Adipocyte (in vitro differentiated cells): ENCODE measurements at places on chromosomes 1 and 21.

DNA sequence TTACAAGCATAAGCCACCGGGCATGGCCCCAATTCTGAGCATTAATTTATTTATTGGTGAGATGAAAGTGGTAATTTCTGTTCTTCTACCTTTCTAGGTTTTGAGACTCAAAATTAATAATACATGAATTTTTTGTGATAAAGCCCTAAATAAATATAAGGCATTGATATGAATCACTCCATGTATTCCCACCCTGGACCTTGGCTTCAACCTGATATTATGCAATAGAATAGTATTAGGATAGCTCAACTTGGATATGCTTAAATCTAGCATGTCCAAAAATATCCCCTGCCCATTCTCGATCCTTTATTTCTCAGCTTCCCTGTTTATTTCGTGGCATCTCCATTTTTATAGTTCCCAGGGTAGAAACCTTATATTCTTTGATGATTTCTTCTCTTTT, 2.5 kb downstream of the AGL start:
- peak; percentile 39 for DNase-seq

DNA sequence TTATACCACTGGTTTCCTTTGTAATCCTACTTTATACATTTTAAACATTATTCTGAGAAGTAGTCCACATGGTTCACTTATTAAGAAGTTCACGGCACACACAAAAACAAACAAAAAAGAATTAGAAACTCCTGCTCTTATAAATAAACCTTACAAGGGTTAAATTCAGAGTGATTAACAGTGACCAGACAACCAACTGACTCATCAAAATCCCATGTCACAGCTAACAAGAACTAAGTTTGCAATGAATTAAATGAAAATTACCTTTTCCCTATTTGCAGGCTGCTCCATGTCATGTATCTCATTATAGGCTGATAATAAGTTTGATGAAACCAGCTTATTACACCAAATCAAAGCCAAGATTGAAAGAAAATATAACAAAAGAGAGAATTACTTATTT, 77.5 kb downstream of the PUM1 start:
- DNase-seq: no peak

GRCh38 chr1:228162286-228163006, 3.2 kb upstream of the IBA57 start:
- DNase-seq: no peak

GRCh38 chr1:185157599-185158412, 839 bp downstream of the SWT1 start:
- peak; percentile 41 for DNase-seq

GRCh38 chr1:117416004-117416403, 48.8 kb downstream of the MAN1A2 start:
- DNase-seq: no peak

- no peak for DNase-seq
Observed at GRCh38 chr1:181043025-181043888, 9.5 kb downstream of the MR1 start.

DNA sequence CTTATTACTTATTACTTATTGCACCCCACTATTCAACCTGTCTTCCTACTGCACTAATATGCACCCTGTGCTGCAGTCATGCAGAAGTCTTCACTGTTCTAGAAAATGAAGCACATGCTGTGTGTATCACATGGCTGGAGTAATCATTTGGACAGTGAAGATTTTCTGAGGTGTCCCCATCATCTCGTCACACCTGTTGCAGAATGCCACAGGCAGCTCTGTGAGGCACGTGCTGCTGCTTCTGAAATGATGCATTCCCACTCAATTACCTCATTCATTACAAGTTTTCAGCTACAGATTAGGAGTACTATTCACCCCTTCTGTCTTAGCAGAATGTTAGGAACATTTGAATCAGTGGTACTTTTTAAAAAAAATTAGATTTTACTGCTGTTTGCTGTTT, 325.7 kb upstream of the ST6GALNAC5 start:
- DNase-seq: no peak

- DNase-seq: no peak
Observed at GRCh38 chr21:38664315-38664714, 141.4 kb upstream of the ETS2 start.

- DNase-seq: no peak
Observed at GRCh38 chr1:25564777-25565574, 21.6 kb downstream of the LDLRAP1 start.

GRCh38 chr1:180249725-180250498, 19.8 kb downstream of the LHX4 start:
- DNase-seq: no peak

GRCh38 chr1:15584489-15585363, at the start of gene AGMAT:
Gene AGMAT (minus strand): TSS chr1:15585051. CDS start chr1:15584967, 84 bp downstream.
- DNase-seq: peak; percentile 18

- no peak for DNase-seq
Observed at GRCh38 chr1:3846541-3846940, 10.5 kb downstream of the CEP104 start.

DNA sequence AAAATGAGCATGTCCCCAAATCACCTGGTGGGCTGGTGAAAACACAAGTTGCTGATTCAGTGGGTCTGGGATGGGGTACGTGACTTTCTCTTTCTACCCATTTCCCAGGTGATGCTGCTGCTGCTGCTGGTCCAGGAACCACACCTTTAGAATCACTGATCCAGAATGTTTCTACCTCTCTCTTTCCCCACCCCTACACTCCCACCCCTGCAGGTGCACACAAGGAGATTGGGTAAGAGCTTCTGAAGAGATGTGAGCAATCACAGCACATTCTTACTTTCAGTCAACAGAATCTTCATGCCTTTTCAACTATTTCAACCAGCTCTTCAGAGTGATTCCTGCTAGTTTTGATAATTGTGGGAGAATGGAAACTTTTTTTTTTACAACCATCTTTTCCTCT, 130.9 kb downstream of the LMX1A start:
- DNase-seq: no peak

- no peak for DNase-seq
Observed at GRCh38 chr1:7007902-7008301, 222.6 kb downstream of the CAMTA1 start.

- no peak for DNase-seq
Observed at GRCh38 chr1:163395790-163396189, 74.0 kb downstream of the NUF2 start.

DNA sequence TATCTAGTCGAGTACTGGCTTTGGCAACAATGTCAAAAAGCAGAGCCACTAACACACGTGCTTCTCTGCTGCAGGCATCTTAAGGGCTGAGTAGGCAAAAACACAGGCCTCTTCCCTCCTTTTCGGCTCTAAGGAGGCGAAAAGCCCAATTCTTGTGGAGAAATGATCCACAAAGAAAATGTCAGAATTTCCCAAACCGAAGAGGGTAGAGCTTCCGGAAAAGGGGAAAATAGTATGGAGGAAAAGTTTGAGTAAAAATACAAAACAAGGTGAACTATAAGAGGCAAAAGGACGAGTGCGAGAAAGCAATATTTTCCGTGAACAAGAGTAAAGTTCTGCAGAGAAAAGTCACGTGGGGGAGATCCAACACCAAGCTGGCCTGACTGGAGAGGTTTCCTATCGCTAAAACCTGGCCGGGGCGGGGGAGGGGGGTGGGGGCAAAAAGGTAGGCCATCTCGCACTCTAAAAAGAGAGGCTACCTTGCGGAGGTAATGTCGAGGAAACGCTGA, 551 bp downstream of the ZRANB2 start:
- DNase-seq: peak; percentile 48

DNA sequence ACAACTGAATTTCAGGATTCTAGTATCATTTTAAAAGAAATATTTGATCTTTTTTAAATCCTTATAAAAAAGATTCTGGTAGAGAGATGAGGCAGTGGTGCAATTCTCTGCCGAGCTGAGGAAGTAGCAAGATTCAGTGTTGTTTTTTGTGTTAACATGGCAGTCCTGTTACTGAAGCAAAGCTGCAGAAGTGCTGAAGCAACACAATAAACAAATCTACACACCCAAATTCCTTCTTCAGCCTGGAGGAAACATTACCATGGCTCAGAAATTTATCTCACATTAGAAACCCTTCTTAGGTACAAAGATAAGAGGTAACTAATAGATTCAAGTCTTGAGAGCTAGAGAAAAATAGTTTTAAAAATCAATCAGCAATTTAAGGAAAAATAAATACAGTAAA, 216.0 kb downstream of the DENND1B start:
- DNase-seq: peak; percentile 12

GRCh38 chr1:225479341-225479740, 51.5 kb upstream of the LBR start:
- DNase-seq: no peak

DNA sequence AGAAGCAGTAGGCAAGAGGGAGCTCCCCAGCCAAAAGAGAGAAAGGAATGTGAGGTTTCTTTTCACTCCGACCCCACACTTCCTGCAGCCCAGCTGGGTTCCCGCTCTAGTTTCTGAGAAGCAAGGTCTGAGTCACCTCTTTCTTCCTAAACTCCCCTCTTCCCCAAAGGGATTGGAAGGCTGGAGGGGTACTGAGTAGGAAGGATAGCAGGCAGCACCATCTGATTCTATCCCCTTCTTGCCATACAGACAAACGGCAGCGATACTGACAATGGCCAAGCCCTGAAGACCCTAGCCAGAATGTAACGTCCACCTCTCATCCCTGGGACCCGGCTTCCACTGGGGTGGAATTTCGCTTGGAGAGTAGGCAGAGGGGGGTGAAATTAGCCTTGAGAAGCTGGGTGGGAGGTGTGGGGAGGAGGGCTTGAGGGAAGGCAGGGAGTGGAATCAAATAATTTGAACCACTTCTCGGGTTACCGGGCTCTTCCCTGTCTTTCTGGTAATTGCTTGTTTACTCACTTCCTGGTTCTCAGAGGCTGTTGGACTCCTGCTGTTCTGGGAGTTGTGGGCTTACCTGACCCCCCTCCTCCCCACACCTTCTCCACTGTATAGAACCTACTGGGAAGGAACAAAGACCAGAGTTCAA, 13.2 kb downstream of the IER5 start:
- DNase-seq: peak; percentile 57

GRCh38 chr1:205056188-205056611, 13.2 kb downstream of the CNTN2 start:
- DNase-seq: no peak

DNA sequence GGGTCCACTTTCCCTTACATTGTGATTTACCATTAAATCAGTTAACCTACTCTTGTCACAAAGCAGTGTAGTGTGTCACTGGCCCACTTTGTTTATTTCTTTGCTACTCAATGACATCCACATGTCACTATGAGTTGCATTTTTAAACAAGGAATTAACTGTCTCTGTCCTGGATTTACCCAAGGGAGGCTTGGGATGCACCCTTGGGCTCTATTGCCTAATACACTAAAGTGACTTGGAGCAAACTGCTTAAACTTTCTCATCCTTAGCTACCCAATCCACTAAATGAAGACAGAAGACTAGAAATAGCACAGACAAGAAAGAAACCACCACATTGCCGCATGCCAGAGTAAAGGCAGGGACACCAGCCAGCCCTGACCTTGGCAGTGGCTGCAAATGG, 136.2 kb upstream of the TIAM1 start:
- DNase-seq: no peak

DNA sequence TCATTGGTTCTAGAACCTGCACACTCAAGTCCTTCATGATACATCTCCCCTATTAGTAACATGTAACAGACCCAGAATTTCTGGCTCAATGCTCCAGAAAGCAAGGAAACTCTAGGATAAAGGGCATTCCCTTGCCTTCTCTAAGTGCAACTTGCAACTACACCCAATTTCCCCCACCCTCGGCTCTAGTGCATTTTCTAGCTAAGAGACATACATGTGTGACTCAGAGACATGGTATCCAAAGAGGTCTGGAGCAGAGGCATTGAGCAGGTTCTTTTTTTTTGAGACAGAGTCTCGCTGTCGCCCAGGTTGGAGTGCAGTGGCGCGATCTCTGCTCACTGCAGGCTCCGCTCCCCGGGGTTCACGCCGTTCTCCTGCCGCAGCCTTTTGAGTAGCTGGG, 132.9 kb downstream of the ZC3H11B start:
- DNase-seq: no peak

DNA sequence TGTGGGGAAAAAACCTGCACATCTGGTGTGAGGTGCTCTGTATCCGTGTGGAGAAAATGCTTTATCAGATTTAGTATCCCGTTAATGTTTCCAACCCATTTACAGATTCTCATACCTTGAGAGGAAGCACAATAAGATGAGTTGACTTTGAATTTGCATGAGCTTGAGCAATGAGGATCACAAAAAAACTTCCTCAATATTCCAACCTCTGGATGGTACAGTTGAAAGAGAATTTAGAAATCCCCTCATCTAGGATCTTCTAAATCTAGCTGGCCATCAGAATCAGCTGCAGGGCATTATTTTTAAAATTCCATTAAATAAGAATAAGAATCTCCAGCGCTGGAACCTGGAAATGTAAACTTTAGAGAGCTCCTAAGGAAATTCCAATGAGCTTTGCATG, 82.5 kb upstream of the NR5A2 start:
- no peak for DNase-seq

DNA sequence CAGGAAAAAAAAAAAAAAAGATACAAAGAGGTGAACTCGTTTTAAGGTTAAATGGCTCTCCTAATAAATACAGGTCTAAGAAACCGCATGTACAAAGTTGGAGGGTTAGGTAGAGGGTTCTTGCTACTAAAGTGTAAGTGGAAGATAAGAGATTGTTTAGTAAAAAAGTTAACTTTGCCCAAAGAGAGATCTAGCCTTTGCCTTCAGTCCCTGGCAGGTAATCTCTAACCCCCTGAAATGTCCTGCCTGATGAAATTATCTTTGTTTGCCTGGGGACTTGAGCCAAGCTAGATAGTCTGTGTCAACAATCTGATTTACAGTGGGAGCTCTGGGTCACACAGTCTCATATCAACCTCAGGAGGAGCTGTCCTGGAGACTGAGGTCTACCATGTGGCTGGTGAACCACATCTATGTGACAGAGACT, 57.6 kb downstream of the TRIM33 start:
- no peak for DNase-seq

DNA sequence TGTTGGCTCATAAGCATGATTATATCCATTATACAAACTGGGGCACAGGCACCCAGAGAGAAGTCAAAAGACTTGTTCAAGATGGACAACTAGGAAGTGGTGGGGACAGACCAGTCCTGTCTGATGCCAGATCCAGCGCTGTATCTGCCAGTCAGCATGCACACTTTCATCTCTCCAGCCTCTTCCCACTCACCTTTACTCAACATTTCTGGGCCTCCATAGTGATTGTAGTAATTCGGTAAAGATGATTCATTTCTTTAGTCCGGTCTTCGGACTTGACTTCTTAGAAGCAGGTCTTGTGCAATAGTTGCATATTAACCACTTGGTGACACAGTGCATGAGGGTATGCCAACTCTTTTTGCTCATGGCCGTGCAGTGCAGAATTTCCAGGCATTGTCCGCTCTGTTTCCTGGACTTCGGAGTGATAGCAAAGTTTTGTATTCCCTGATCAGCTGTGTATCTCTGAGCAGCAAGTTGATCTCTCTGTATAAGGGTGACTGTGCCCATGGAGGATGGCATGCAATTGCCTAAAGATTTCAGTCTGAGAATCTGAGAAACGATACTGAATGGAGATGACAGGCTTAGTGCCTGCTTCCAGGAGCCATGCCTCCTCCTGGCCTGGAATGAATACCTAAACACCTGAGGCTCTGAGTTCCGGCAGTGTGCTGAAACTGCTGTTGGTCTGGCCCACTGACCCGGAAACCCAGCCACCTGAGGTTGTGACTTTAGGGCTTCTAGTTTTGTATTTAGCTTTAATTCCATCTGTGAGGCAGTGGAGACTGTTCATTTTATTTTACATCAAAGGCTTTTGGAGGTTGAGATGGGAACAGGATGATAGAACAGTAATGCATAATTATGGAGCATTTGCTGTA, 39.0 kb downstream of the GALNT2 start:
- DNase-seq: peak; percentile 88
